ENCODE measurements at places on chromosomes 13 and 19.

DNA sequence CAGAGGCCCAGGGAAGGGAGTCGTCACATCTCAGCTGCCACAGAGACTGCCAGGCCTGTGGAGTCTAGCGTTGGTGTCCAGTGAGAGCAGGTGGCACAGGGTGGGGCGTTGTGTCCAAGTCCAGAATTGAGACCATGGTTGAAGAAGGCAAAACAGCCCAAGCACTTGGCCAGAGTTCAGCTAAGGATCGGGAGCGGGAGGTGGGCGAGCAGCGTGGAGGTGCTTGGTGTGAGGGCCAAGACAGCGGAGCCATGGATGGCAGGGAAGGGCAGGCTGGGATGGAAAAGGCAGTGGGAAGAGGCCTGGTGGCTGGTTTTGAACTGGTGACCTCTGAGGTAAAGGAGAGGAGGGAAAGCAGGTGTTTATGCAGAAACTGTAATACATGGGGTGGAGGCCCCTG is 8.0 kb downstream of the IGFLR1 start:
- no peak for DNase-seq

GRCh38 chr13:30796132-30796572 is 60.8 kb downstream of the ALOX5AP start:
- DNase-seq: peak; percentile 6

DNA sequence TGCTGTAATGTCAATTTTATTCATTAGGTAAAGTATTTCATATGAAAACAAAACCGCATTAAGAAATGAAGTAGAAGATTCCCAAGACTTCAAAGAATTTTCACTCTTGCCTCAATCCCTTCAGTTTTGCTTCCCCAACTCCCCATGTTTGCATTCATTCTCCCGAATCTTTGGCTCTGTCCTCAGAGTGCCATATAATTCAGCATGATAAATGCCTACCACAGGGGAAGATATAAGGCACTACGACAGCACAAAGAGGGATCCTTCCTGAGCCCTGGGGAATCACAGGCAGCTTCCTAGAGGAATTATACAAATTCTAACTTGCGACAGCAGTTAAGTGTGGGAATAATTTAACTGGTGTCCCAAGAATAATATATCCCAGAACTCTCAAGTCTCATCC is 68.5 kb downstream of the TSC22D1 start:
- DNase-seq: no peak

GRCh38 chr13:75326173-75327134 is 155.5 kb downstream of the TBC1D4 start:
- peak; percentile 73 for DNase-seq

- no peak for DNase-seq
These were observed 150.8 kb downstream of the B3GLCT start for GRCh38 chr13:31350560-31350959.
